SHP77 (cell line): ENCODE measurements at places on chromosomes 3 and 15.

- DNase-seq = no peak
Observed at GRCh38 chr3:177936721-177937120, 599.5 kb upstream of the KCNMB2 start.

- peak; percentile 33 for DNase-seq
Observed at GRCh38 chr15:57609805-57610529, 18.3 kb downstream of the MYZAP start.

DNA sequence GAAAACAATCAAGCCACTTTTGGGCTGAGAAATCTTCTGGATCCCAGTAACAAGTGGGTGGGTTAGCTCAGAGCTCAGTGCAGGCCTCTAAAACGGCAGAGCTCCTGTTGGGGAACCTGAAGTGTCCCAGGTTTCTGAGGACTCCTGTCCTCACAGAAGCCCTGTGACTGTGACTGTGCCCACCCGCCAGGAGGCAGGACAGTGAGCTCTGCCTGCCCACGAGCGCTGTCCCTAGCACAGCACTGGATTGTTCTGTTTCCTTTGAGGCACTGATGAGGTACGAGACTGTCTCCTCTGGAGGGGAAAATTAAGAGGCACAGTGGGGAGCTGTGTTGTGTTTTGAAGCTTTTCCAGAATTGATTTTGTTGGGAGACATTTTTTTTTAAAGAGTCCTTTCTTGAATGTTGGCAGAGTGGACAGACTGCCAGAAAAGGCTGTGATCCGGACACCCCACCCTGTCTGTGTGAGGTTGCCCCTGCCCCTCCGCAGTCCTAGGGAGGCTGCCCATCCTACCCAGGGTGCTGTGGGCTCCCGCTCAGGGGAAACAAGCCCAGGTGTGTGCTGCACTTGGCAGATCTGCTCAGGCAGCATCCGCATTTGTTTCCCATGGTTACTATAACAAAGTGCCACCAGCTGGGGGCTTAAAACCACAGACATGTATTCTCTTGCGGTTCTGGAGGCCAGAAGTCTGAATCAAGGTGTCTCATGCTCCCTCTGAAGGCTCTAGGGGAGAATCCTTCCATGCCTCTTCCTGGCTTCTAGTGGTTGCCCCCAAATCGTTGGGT, 66.6 kb upstream of the LARS2 start:
- DNase-seq = peak; percentile 26

- DNase-seq = no peak
Observed at GRCh38 chr3:80097674-80098073, 329.9 kb upstream of the ROBO1 start.

DNA sequence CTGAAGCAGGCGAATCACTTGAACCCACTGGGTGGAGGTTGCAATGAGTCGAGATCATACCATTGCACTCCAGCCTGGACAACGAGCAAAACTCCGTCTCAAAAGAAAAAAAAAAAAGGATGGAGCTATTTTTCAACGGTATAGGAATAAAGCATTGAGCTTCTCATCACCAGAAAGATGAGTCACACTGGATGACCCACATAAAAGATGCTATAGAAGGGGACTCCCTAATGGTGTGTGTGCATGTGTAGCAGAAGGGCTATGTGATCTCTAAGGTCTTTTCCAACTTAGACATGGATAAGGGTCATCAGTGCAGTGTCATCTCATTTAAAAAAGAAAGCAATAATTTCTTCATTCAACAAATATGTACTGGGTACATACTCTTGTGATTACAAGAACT, 476.0 kb downstream of the MFSD1 start:
- DNase-seq = no peak

DNA sequence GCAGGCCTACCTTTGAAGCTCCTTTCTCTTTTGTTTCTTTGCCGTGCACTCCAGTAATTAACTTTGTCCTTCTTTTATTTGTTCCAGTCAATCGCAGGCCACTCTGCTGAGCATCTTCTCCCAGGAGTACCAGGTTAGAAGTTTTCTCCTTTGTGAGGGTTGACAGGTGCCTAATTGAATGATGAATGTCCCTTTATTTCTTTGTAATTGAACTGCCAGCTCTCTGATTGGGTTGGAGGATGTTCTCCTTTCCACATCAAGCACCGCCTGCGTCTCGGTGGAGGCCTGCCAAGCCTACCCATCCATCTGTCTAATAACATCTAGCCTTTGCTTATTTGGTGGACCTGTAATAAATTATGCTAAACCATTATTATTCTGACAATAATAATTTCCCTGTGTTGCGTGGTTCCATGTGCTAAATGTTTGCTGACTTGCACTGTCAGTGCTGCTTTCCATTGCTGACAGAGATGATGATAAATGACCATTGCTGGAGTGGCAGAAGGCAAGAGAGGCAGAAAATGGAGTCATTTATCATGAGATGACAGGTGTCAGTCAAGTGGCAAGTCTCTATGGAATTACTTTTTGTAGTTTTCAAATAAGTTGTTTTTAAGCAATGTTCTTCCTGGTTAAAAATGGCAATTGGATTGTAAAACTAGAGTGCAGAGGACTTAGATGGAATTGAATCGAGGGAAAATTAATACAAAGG, 64.9 kb downstream of the CDIN1 start:
- DNase-seq = no peak

- no peak for DNase-seq
Observed at GRCh38 chr3:175432376-175433025, 573.4 kb downstream of the NAALADL2 start.

- no peak for DNase-seq
Observed at GRCh38 chr15:71207141-71207540, 91.9 kb downstream of the THSD4 start.

- DNase-seq = no peak
Observed at GRCh38 chr3:116039651-116039985, 405.7 kb downstream of the LSAMP start.

- DNase-seq = no peak
Observed at GRCh38 chr3:11211531-11212298, 57.4 kb downstream of the HRH1 start.

DNA sequence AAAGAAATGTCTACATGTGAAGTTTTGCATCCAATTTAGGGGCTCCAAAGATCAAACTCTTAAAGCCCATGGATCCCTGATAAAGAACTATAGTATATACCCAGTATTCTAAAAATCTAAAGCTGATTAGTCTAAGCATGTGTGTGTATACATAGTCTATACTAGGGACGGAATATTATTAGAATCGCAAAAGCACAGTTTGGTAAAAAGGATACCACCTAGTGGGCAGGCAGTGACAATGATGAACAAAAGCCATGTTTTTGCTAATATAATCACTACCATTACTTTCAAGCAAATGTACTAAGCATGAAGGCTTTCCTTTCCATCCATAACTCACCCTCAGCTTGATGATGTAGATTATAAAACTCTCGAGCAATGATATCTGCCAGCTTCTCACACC, 16.5 kb downstream of the POLQ start:
- no peak for DNase-seq

- no peak for DNase-seq
Observed at GRCh38 chr3:129611812-129612533, 5.5 kb upstream of the PLXND1 start.

- DNase-seq = peak; percentile 10
Observed at GRCh38 chr3:12479919-12480427, 4.3 kb upstream of the TSEN2 start.

DNA sequence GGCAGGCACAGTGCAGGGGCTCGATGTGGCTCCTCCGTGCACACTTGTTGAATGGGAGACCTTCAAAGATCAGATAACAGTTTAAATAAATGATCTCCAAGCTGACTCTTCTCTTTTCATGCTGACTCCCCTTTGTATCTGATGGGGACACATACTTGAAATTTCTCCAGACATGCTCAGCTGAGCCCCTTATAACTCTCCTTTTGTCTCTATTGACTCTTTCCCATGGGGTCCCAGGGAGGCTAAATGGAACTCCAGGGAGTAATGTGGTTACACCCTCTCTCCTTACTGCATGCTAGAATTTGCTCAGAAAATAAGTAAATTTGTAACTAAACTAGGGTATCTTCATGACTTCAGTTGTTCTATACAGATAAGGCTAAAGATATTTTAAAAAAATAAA, 48.2 kb upstream of the TM4SF4 start:
- DNase-seq = no peak

DNA sequence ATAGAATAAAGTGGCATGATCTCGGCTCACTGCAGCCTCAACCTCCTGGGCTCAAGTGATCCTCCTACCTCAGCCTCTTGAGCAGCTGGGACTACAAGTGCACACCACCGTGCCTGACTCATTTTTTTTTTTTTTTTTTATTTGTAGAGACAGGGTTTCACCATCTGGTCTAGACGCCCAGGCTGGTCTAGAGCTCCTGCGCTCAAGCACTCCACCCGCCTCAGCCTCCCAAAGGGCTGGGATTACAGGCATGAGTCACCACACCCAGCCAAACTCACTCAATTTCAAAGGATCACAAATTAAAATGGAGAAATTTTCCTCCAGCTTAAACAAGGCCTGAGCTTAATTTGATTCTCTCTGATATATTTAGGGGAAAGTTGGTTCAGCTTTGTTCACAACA, 27.3 kb upstream of the NMB start:
- peak; percentile 9 for DNase-seq

- DNase-seq = no peak
Observed at GRCh38 chr3:66386011-66386924, 114.6 kb downstream of the LRIG1 start.

DNA sequence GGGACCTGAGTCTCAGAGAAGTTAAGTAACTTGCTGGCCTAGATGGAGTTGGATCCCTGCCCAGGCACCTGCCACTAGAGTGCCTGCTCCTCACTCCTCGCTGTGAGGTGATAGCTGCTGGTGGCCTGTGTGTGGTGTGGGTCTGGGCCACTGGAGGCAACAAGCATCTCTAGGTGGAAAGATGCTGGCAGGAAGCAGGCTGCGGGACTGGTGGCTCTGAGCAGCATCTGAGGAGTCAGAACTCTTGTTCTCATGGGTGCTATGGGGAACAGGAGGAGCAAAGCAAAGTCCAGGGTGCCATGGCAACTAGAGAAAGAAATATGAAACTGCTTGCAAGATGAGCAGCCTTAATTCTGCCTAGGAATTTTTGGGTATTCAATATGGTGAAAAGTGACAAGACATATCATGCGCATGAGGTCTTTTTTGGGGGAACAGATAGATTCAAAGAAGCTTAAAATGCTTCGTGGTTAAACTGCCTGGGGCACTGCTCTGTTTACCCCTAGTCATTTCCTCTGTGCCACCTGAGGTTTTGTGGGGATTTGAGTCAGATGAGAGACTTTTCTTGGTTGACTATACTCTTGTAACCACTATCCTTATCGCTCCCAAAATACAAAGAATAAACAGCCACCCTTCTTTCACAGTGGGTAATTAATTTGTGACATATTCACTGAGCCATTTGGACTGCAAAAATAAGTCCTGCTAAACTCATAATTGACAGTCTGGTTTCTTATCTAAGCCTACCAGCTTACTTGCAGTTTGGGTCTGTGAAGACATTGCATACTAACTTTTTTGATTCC, 50.3 kb downstream of the MED12L start:
- DNase-seq = no peak

- DNase-seq = no peak
Observed at GRCh38 chr15:72201391-72201921, 3.9 kb upstream of the GRAMD2A start.

DNA sequence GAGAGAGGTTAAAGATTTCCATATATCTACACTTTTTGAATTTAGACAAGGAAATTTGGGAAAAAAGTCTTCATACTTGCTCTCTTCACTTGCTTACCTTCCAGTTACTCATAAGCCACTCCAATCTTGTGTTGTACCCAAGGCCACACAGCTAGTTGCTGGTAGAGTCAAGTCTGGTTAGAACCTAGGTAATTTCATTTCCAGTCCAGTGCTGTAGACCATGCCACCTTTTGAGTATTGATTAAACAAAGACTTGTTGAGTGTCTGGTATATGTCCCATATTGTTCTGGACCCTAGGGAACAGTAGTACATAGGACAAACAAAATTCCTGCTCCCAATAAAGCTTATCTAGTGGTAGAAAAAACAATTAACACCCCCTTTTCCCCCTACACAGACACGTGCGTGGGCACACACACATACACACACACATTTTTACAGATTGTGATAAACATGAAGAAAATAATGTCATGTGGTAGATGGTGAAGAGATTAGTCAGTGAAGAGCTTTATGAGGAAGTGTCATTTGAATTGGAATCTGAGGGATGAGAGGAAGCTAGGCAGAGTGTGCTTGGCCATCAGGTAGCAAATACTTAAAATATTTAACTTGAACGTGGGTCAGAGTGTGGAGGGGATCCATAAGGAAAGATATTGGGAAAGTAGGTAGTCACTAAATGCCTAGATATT, 2.1 kb downstream of the CMC1 start:
- DNase-seq = no peak
